ENCODE measurements at places on chromosomes 5 and 9.

DNA sequence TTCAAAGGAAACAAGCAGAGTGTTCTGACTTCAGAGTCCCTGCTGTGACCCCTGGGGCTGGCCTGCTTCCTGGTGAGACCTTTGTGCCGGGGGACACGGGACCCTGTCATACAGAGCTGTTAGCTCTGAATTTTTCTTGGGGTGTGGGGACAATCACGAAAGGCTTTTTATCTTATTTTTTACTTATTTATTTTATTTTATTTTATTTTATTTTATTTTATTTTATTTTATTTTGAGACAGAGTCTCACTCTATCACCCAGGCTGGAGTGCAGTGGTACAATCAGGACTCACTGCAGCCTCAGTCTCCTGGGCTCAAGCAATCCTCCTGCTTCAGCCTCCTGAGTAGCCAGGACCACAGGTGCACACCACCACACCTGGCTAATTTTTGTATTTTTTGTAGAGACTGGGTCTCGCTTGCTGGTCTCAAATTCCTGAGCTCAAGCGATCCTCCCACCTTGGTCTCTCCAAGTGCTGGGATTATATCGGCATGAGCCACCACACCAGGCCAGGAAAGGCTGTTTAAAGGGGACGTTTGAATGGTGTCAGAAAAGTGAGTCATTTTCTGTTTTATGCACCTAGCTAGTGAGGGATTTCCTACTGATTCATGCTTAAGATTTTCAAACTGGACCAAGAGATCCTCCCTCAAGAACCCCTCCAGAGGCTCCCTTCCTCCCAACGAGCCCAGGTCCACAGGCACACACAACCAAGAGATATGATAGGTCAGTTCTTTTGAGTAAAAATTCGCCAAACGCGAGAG, 75.7 kb downstream of the OLFM1 start:
- no peak for DNase-seq

DNA sequence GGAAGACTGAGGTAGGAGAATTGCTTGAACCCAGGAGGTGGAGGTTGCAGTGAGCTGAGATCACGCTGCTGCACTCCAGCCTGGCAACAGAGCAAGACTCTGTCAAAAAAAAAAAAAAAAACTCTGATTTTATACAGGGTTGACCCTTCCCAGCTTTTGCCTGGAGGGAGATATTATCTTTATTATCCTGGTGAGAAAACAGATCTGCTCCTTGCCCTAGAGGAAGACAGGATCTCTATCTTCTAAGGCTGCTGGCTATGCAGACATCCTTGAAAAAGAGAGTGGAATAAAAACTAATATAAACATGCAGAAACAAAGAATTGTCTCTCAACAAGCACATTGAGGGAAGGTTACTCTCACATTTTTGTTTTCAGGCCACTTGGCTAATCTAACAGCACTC, 1503.4 kb upstream of the WWC1 start:
- DNase-seq, result no peak

DNA sequence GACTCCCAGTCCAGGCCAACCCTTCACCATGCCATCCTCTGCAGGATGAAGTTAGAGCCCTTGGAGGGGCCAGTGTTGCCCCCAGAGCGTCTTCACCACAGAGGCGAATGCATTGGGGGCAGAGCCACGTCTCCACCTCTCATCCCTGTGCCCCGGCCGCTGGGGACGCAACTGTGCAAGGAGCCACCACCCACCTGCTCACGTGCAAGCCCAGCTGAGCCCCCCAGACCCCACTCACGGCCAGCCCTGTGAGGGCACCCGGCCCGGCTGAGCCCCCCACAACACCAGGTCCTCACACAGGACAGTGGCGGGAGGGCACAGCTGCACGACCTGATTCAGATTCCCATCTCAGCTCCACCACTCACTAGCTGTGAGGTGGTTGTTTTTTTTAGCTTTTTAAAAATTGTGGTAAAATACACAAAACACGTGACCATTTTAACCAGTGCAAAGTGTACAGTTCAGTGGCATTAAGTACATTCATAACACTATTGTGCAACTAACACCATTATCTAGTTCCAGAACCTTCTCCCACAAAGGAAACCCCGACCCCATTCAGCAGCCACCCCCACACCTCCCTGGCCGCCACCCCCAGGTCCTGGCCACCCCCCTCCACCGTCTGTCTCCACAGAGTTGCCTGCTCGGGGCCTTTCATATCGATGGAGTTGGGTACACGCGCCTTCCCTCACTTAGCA, 33.5 kb upstream of the UBAC1 start:
- DNase-seq, result no peak

- no peak for DNase-seq
These were observed 14.1 kb downstream of the SLC25A25 start for GRCh38 chr9:128082151-128082550.

- DNase-seq, result no peak
These were observed 202.7 kb upstream of the NR3C1 start for GRCh38 chr5:143606043-143606752.

DNA sequence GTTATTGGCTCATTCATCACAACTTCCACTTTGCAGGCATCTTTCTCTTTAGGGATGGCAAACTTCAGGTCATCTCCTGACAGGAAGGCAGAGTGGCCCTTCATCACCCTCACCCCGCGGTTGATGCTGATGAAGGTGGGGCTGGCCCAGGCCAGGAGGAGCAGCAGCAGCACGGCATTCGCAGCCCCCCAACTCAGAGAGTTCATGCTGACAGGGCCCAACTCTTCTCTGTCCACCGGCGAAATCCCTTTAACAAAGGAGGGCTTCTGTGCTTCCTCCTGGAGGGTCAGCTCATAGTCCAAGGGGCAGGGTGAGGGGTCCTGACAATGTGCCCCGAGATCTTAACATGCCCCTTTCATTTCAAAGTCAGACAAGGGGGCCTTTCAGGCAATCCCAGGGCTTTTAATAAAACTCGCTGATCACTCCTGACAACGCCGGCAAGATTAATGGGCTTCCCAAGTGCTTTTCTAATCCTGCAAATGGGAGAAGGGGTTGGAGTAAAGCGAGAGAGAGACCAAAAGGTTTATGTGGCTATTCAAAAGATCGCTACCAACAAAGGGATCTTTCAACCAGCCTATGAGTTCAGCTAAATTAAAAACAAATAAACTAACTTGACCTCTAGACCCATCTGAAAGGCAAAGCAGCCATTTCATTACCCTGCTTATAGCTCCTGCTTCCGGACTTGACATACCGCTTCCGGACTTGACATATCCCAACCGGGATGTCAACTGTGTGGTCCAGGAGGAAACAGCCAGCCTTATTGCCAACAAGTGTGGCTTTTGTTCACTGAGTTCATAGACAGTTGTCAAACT, 41.2 kb downstream of the FREM1 start:
- no peak for DNase-seq

GRCh38 chr5:14204785-14205321, 61.7 kb downstream of the TRIO start:
- no peak for DNase-seq

- DNase-seq, result no peak
These were observed 96.0 kb downstream of the AK8 start for GRCh38 chr9:132782037-132782436.

- DNase-seq, result no peak
These were observed 100.7 kb upstream of the SPRY4 start for GRCh38 chr5:142425286-142426065.

- no peak for DNase-seq
These were observed 736.2 kb upstream of the CHD1 start for GRCh38 chr5:99664972-99665371.

- DNase-seq, result no peak
These were observed 370.4 kb upstream of the GRAMD2B start for GRCh38 chr5:126052791-126053190.

- DNase-seq, result peak; percentile 71
These were observed 38.9 kb downstream of the SERINC5 start for GRCh38 chr5:80216753-80217596.

- no peak for DNase-seq
These were observed 378.9 kb downstream of the RAB3C start for GRCh38 chr5:58961631-58962280.

DNA sequence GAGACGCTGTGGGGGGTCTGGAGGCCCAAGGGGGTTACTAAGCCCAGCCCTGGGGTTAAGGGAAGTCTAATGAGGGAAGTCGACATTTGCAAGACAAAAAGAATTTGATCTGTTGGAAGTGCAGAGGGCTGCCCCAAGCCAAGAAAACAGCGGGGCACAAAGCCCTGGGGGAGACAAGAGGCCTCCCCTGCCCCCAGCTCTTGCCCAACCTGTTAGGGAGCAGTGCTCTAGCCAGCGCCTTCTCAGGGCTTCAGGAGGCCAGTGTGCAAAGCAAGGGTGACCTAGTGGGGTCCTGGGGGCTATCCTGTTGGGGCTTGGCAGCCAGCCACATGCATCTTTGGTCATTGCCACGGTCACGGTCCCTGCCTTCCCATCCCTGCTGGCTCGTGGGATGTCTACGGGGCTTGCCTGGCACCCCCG, 25.2 kb downstream of the GFI1B start:
- no peak for DNase-seq

GRCh38 chr9:107404161-107404560, 85.4 kb downstream of the KLF4 start:
- DNase-seq, result no peak

DNA sequence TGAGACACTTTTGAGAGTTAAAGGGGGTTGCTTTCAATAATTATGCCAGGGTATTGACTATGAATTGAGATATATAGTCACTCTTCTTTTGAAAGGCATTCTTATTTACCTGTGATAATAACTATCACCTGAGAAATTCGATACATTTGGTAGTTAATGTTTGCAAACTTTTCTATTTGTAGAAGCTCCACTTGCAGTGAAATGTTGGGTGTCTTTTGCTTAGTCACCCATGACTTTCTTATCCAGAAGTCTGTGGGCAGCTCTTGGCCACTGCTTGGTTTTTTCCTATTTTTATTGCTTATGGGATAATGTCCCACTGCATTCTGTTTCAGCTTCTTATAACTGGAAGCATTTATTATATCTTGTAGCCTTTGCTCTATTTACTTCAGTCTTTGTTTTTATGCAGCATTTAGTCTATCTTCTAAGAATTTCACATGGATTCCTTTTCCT, 3.9 kb downstream of the MACIR start:
- DNase-seq, result no peak

- DNase-seq, result no peak
These were observed 59.8 kb downstream of the PSD2 start for GRCh38 chr5:139855451-139855850.

DNA sequence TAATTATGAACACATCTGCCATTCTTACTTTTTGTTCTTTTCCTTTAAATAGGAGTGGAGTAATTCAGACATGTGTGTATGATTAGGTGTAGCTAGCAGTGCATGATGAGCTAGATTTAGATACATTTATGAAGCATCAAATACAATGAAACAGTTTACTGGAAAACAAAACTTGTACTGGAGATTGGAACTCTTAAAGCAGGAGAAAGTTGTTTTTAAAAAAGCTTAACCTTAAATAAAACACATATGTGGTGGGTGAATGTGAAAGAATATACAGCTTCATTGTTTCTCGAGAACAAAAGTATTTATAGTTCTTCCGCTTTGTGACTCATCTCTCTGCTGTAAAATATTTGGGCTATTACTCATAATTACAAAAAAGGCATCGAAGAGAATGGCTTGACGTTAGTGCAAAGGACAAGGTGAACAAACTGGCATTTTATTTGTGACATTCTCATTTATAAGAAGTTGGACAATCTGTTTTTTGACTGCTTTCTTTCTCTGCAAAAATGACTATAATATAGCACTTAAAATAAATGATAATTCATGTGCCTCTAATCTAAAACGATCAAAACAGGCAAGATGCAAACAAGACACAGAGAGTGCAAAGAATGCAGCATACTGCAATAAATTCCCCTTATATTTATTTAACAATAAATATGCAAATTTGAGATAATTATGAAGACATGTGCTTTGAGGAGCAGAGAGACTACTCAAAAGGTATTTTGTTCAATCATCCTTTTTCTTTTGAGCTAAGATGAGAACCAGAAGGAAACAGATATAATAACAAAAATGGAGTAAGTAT, 478.8 kb downstream of the CETN3 start:
- no peak for DNase-seq

DNA sequence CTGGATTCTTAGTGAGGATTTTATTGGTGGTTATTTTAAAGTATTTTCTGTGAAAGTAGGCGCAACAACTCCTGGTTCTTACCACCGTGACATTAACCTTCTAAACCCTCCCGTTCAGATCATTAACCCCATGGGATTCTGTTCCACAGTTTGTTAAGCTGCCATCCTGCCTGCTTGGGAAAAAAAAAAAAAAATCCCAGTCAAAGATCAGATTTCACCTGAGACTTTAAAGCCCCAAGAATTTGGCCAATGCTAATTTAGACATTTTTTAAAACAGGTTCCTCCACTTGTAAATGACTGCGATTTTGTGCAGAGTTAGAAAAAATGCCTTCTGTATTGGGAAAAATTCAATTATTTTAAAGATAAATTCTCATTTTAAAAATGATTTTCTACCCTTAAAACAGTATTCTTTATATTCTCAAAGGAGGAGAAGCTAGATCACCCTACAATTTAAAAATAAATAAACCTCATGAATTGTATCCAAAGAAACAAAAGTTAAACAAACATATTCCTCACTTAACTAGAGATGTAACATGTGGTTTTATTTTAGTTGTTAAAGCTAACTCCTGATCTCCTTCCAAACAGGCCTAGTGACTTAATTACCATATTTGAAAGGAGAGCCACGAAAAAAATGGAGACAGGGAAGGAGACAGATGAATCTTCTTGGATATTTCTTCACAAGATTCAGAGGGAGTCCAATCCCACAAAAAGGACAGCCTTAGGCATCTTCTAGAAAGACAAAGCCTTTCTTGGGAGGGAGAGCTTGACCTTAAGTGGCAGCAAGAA, 93.1 kb upstream of the IFNK start:
- no peak for DNase-seq

DNA sequence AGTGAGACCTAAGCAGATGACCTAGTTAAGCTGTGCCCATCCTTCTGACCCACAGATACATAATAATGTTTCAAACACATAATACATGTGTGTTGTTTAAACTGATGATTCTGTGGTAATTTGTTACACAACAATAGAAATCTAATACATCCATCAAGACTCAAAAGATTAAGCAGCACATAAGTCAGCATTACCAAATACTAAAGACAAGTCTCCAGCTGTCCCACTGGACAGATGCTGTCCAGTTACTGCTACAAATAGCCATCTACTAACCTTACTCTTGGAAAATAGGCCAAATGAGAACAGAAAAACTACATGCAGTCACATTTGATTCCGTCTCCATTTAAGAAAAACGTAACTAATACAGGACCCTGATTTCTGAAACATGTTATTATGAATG, 10.8 kb downstream of the TRMO start:
- no peak for DNase-seq

GRCh38 chr5:154773326-154773725, 18.1 kb downstream of the LARP1 start:
- DNase-seq, result no peak

- peak; percentile 79 for DNase-seq
These were observed 7.6 kb downstream of the PTCH1 start for GRCh38 chr9:95508968-95509850.

GRCh38 chr9:8114826-8115225, 315.2 kb upstream of the DMAC1 start:
- DNase-seq, result no peak

All from substantia nigra (tissue), 51 donors.